ENCODE measurements at places on chromosomes 4 and X.

DNA sequence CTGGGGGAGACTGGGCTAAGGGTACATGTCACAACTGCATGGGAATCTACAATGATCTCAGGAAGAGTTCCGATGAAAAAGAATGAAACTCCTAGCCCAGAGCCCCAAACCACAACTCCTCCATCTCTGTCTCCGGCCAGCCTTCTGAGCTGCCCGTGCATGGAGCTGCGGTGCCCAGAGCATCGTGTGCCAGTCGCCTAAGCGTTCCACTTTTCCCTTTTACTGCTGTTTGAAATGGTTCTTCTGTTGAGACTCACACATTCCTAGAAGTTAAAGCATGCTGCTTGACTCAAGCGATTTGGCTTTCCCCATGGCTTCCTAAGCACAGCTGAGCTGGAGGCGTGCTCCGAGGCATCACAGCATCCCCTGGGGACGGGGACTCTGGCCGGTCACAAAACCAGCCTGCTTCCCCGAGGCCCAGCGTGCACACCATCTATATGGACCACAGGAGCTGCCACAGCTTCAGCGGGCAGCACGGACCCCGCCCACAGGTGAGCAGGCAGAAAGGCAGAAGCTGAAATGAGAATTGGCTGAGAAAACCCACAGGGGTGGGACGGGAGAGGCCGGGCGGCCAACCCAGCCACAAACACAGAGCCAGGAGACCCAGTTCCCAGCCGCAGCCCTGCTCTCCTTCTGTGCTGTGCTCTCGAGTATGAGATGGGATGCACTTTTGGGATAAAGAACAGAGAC, 5.0 kb downstream of the CCNQ start:
- DNase-seq: no peak

GRCh38 chr4:93867416-93868001, 39.0 kb downstream of the ATOH1 start:
- DNase-seq: no peak

DNA sequence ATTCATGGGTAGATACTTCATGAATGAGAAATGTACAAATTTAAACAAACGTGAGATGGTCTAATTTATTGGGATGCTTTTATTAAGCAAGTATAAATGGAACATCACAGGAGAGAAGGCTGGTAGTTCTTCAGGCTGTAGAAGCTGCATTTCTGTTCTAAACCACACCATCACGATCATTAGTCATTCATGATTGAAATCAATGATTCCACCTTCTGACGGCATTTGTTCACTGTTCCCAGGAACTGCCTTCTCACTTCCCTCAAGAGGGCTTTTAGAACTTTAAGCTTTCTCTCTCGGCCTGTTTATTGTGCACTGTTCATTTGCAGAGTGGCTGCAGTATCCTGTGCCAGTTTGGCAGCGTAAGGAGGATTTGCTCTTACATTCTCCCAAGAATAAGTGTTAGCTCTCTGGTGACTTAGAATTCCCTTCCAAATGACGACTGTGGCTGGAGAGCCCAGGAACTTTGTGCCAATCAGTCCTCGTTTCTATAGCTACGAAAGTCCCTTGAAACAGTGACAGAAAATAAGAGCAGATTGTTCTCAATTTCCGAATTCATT, 54.7 kb downstream of the MFAP3L start:
- no peak for DNase-seq

- no peak for DNase-seq
These were observed 83.6 kb downstream of the CCNG2 start for GRCh38 chr4:77240469-77241066.

GRCh38 chrX:140580478-140580877, 75.6 kb upstream of the SOX3 start:
- DNase-seq: no peak

- no peak for DNase-seq
These were observed 14.2 kb downstream of the CPE start for GRCh38 chr4:165393051-165393450.

DNA sequence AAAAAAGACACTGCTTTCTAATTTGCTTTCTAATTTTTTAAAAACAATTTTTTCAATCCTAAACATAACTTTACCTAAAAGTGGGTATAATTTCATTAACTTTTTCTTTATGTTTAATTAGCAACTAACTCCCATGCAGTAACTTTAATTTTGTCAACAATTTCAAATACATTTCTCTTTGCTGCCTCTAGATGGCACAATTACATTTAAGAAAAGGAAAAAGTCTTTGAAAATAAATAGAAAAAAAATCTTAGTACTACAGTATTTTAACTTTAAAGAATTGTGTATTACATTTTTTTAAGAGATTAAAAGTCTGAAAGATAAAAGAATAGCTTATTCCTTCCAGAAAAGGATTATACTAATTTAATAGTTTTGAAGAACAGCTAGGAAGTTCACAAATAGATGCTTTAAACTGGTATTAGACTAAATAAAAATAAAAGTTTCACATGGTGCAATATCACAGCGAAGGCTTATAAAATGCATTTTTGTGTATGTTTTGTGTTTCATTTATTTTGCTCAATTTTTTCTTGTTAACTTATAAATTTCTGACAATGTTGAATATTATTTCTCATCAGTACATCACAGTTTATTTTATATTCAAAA, 105.1 kb downstream of the ADGRA3 start:
- DNase-seq: no peak

DNA sequence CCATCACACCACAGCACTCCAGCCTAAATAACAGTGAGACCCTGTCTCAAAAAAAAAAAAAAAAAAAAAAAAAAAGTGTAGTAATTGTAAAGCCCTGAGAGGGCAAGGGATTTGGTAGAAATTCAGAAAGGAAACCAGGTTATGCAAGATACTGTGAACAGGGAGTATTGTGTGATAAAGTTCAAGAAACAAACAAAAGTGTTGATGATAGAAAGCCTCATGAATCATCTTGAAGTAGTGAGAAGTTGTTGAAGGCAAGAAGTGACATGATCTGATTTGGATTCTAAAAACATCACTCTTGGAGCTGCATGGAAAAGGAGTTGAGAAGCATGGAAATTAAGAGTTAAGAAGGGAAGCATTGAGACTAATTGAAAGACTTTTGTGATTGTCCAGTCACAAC, 102.2 kb downstream of the RAP1GDS1 start:
- no peak for DNase-seq
